Ovary (tissue), 10 donors: ENCODE measurements at places on chromosomes 1 and 21. TPM values are rescaled to one million over a fixed set of nuclear protein-coding genes. Genes with fewer than 3 reads are reported as not detected.
A peak's percentile ranks its signal among the peaks of the same experiment; 100 is the strongest.

DNA sequence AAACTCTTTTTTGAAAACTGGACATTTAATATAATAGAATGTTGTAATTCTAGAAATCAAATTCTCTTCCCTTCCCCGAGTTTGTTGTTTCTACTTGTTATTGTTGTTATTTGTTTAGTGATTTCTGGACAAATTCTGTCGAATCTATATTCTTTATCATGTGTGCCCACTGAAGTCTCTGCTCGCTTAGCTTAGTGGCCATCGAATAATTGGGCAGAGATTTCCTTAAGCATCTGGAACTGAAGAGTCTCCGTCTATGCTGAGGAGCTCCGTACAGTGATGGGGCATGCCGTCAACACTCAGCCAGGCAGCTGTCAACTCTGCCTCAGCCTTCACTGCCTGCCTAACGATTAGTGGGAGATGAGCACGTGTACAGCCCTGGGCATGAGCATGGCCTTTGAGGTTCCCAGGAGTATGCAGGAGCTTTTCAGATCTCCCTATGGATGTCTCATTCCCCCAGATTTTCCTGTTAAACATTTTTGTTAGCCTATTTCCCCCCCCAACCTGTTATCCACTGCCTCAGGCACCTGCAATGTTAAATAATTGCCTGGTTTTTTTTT lies 66.8 kb downstream of the SLX9 start:
- no peak for DNase-seq

- DNase-seq = no peak
Measured at GRCh38 chr1:52588535-52588934, 13.6 kb upstream of the GPX7 start.

DNA sequence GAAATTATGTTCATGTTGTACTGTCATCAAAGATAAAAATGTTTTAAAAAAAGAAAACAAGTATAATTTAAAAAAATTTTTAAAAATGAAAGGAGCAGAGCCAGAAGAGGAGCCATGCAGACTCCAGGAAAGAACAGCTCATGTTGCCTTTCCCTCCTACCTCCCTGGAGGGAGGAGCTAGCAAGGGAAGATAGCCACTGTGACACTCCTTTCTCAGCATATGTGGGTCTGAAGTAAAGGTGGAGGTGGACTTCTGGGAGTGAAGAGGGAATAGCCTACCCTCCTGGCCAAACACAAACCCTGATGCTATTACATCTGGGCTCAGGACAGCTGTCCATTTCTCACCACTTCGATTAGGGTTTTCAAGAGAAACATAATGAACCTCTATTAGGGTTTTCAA lies 54.2 kb downstream of the SLC2A1 start:
- no peak for DNase-seq

- DNase-seq = no peak
Measured at GRCh38 chr1:6265151-6265550, 4.3 kb upstream of the GPR153 start.

- DNase-seq = no peak
Measured at GRCh38 chr1:198132060-198132781, 24.6 kb upstream of the NEK7 start.

DNA sequence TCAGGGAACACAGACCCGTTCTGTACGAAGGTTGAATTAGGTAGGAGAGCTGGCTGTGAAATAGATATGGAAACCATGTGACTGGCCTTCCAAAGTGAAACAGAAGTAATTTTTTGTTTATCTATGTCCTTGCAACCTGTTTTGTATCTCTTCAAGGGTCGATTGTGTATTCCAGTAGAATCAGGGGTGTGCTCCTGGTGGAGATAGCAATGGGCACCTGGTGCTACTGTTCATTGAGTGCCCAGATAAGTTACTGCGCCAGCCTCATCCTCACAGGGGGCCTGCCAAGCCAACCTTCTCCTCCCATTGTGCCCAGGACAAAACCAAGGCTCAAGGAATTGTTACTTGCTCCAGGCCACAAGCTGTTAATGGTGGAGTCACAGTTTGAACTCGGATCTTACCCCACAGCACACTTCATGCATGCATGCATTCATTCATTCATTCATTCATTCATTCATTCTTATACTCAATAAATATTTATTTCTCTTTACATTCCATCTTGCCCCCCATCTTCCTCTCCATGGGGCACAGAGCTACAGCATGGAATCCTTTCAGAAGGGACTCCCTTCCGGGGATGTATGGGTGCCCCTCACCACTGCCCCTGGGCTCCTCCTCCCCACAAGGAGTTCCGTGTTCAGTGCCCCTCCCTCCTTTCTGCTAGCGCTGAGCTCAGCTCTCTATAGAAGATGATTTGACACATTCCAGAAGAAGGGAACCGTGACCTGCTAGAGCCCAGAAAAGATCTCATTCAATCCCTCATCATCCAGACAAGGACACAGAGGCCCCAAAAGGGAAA lies 24.0 kb downstream of the ADORA1 start:
- DNase-seq = no peak

- no peak for DNase-seq
Measured at GRCh38 chr21:34189506-34189905, 116.1 kb downstream of the MRPS6 start.

DNA sequence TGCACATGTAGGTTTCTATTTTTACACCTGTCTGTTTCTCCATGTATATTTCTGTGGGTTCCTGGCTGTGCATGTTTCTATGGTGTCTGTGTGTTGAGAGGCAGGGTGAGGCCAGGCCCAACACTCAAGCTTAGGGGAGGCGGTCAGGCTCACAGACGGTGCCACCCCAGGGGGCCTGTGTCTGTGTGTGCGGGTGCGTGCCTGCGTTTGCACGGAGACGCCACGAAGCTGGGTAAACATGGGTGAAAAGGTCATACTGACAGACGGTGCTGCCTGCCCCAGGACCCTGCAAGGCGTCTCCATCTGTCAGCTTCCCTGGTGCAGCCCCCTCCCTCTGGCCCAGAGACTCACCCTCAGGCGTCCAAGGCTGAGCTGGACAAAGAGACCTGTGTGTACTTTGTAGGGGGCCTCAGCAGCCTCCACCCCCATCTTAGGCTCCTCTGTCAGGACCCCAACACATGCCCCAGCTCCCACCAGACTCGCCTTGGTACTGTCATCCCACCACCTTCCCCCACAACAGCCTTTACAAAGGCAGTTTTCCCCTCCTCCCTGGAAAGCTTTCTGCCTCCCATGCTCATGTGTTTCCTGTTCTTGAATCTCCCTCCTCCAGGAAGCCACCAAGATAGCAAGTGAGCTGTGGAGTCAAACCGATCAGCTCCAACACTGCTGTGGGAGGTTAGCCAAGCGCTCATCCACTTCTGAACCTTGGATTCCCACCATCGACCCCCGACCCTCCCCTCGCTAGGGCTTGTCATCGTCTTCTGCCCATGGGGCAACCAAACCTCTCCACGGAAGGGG lies 34.1 kb downstream of the PTPRF start:
- peak; percentile 41 for DNase-seq

DNA sequence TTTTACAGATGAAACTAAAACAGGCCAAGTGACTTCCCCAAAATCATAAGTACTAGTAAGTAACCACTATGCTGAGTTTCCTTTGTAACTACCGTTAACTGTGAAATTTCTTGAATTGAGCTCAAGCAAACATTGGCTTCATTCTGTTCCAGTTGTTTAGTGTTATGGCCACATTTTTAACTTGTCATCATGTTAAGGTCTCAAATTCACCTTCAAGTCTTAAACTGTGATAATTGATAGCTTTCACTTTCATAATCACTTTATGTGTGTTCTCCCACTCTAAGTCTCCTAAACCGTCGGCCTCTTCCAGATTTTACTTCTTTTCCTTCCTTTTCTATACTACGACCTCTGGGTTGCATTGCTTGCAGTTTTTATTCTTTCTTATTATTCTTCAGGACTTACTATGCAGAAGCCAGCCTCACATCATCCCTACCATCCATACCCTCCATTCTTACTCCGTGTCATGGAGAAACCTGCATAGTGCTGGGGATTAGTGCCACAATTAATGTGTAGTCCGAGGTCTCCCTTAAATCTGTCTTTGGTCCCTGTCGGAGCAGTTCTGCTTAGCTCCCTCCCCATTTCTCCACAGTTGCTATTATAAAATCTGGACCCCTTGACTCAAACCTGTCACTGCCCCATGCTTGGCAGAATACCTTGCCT lies 5.8 kb downstream of the KIF1B start:
- DNase-seq = no peak

- no peak for DNase-seq
Measured at GRCh38 chr1:98287626-98288025, 366.8 kb upstream of the DPYD start.

DNA sequence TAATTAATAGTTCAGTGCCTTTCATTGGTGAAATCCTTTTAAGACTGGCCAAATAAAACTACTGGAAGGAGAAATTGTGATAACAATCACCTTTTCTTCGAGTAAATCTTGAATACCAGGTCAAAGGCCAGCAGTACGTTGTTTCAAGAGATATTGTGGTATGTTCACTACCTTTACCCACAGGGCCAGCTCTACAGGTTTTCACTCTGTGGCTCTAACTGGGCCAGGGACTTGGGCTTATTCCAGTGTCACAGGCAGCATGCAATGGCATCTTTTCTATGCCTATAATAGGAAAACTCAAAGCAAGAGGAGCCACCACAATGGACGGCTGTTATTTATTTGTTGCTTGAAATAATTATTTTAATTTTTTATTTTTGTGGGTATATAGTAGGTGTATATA lies 26.8 kb upstream of the LRIF1 start:
- no peak for DNase-seq

GRCh38 chr1:28853093-28853742 lies 41.2 kb downstream of the OPRD1 start:
- no peak for DNase-seq

DNA sequence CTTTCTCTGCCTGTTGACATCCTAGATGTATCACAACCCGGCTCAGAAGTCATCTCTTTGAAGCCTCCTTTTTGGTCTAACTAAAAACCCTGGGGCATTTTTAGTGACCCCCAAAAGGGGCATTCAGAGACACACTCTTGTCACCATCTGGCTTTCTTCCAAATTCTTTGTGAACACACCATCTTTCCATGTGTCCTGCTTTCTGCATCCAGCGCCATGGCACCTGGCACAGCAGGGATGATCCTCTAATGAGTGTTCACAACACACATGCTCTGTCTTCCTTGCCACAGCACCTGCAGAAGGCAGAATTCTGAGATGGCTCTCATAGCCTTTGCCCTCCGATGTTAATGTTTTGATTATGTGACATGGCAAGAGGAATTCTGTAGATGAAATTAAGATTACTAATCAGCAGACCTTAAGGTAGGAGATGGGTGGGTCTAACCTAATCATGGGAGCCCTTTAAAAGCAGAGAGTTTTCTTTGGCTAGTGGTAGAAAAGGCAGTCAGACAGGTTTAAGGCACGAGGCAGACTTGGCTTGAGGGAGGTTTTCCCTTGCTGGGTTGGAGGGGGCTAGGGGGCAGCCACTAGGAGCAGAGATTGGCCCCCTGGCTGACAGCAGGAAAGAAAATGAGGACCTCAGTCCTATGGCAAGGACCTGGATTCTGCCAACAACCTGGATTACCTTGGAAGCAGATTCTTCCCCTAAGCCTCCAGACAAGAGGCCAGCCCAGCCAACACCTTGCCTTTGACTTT lies 4.9 kb upstream of the TMEM61 start:
- no peak for DNase-seq

GRCh38 chr1:6667139-6667538 lies 34.5 kb downstream of the DNAJC11 start:
- DNase-seq = no peak

DNA sequence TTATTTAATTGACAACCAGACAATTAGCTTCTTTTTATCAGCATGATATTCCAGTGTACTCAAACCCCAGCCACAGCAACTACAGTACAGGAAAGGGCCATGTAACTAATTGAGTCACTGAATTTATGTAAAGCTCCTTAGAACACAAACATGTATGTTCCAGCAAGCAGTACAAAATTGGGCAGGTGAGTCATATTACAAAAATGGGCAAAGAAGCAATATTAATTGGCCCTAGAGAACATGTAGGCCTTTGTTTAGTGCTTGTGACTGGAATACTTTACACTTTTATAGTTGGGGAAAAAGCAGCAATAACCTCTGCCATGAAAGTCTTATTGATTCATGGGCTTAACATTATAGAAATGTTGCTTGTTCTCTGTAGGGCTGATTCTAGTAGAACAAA lies 31.8 kb downstream of the CLEC20A start:
- DNase-seq = no peak

- no peak for DNase-seq
Measured at GRCh38 chr1:179550746-179551682, 24.7 kb downstream of the NPHS2 start.

DNA sequence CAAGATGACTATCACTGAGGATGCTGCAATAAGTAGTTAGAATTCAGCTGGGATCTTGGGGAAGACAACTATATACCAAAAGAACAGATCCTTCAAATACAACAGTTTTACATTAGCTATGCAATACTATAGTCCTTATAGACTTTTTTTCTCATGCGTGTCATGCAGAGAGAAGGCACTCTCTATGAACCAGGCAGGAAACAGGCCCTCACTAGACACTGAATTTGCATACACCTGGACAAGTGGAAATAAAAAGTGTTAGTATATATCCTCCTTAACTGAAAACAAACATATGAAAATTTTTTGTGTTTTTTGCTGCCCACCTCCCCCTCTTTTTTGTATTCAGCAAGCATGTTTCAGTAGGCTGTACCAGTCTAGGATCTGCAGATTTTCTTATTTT lies 29.9 kb downstream of the TMCO1 start:
- DNase-seq = no peak

- no peak for DNase-seq
Measured at GRCh38 chr1:110914676-110915075, 41.7 kb downstream of the CD53 start.

- DNase-seq = no peak
Measured at GRCh38 chr1:52296345-52296744, 69.7 kb downstream of the CC2D1B start.

GRCh38 chr1:25572708-25573590 lies 29.5 kb downstream of the LDLRAP1 start:
- no peak for DNase-seq

- no peak for DNase-seq
Measured at GRCh38 chr21:39441502-39442475, 3.8 kb downstream of the LCA5L start.

GRCh38 chr1:156625436-156626078 lies 6.3 kb downstream of the HAPLN2 start:
- DNase-seq = peak; percentile 22

DNA sequence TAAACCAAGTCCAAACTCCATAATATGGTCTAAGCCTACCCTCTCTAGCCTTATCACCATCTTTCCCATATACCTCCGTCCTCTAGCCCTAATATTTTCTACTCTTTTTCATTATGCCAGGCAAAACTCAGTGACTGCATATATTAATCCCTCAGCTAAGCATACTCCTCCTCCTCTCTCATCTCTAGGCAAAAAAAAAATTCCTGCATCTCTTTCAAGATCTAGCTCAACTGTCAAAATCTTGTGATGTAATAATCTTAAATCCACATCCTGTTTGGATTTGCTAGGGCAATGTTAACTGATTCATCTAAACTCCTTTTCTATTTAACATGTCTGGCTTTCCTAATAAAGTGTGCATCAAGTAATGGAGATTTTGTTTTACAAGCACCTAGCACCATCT lies 20.4 kb downstream of the PRPF38A start:
- no peak for DNase-seq

The FOXJ3 gene
- total RNA-seq = 59.0 TPM

The EPHB2 gene
- 7.6 TPM for total RNA-seq

The KIF17 gene
- 3.2 TPM for total RNA-seq

The ATP1A4 gene
- not detected for total RNA-seq

The INTS3 gene
- total RNA-seq = 56.2 TPM

The ENTREP3 gene
- total RNA-seq = 22.4 TPM

The LRRC71 gene
- 0.50 TPM for total RNA-seq

The DNAJC28 gene
- 0.79 TPM for total RNA-seq

The PDE4B gene
- total RNA-seq = 5.7 TPM
